ENCODE measurements at places on chromosomes 12 and 14. TPM values are rescaled to one million over a fixed set of nuclear protein-coding genes. Genes with fewer than 3 reads are reported as not detected.

Gene MFAP5
- total RNA-seq, result 50.2 TPM

Gene KCNC2
- not detected for total RNA-seq

Gene GPR84
- 0.65 TPM for total RNA-seq

Gene SCN8A
- 0.53 TPM for total RNA-seq

Gene TM9SF1
- total RNA-seq, result 48.9 TPM

Gene OLR1
- 172 TPM for total RNA-seq

Gene BATF
- 6.7 TPM for total RNA-seq

Gene PLCZ1
- total RNA-seq, result not detected

Gene RNASE1
- 694 TPM for total RNA-seq

GRCh38 chr14:98847521-98848468 lies 424.2 kb downstream of the BCL11B start:
- no peak overlapping the region for H3K27ac ChIP-seq
- no peaks in the 10 kb centered on the region for H3K4me1 ChIP-seq
- DNase-seq, result no peak
- no peaks in the 10 kb centered on the region for H3K36me3 ChIP-seq
- H3K4me3 ChIP-seq, result no peak overlapping the region

GRCh38 chr14:61750708-61751474 lies 11.3 kb upstream of the SNAPC1 start:
- H3K27ac ChIP-seq, result peak overlapping the region; percentile 89
- H3K4me3 ChIP-seq, result peak overlapping the region; percentile 56
- peak; percentile 93 for DNase-seq
- peaks cover 28% of the 10 kb centered on the region for H3K4me1 ChIP-seq

DNA sequence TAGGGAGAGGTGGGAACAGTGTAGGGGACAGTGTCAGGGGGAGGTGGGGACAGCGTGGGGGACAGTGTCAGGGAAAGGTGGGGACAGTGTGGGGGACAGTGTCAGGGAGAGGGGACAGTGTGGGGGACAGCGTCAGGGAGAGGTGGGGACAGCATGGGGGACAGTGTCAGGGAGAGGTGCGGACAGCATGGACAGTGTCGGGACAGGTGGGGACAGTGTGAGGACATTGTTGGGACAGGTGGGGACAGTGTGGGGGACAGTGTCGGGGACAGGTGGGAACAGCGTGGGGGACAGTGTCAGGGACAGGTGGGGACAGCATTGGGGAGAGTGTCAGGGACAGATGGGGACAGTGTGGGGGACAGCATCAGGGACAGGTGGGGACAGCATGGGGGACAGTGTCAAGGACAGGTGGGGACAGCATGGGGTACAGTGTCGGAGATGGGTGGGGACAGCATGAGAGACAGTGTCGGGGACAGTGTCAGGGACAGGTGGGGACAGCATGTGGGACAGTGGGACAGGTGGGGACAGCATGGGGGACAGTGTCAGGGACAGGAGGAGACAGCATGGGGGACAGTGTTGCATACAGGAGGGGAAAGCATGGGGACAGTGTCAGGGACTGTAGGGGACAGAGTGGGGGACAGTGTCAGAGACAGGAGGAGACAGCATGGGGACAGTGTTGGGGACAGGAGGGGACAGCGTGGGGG lies 139.0 kb downstream of the TMEM121 start:
- no peak overlapping the region for H3K27ac ChIP-seq
- no peak overlapping the region for H3K4me3 ChIP-seq
- no peaks in the 10 kb centered on the region for H3K4me1 ChIP-seq
- H3K36me3 ChIP-seq, result no peaks in the 10 kb centered on the region
- DNase-seq, result no peak

DNA sequence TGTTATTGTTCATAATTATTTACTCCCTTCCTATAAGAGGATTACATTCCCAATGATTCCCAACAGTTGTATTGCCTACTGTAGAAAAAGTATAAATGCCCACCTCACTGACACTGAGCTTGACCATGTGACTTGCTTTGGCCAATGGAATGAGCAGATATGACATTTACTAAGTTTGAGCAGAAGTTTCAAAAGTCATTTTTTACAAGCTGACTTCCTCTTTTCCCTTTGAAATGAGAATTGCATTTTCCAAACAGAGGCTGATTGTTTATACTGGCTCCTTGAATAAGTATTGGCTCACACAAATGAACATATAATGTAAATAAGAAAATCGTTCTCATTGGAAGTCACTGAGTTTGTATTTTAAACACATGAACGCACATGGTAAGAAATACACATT lies 116.4 kb upstream of the LRFN5 start:
- no peaks in the 10 kb centered on the region for H3K27me3 ChIP-seq
- no peak overlapping the region for H3K4me3 ChIP-seq
- no peak overlapping the region for H3K27ac ChIP-seq
- H3K4me1 ChIP-seq, result no peaks in the 10 kb centered on the region
- DNase-seq, result no peak

DNA sequence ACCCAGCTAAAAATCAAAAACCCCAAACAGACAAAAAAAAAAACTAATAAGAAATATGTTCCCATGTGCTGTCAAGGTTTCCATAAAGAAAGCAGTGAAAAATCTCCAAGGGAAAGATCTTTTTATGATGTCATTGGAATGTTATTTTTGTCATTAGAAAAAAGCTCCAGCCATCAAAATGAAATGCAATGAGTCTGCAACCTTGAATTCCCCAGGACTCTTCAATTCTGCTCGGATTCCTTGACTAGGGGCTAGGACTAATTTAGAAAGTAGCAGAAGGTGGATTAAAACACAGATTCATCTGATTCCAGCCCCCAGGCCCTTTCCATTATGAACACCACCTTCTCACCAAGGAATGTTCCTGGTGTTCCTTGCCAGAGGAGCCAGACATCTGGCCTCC lies 6.0 kb upstream of the PCNX1 start:
- peaks cover 16% of the 10 kb centered on the region for H3K4me1 ChIP-seq
- no peaks in the 10 kb centered on the region for H3K36me3 ChIP-seq
- H3K27me3 ChIP-seq, result no peaks in the 10 kb centered on the region
- no peak overlapping the region for H3K27ac ChIP-seq
- DNase-seq, result no peak

GRCh38 chr12:123013185-123014095 lies 33.0 kb downstream of the ARL6IP4 start:
- no peaks in the 10 kb centered on the region for H3K27me3 ChIP-seq
- no peak for DNase-seq
- peaks cover 47% of the 10 kb centered on the region for H3K36me3 ChIP-seq
- H3K27ac ChIP-seq, result no peak overlapping the region
- H3K4me3 ChIP-seq, result no peak overlapping the region
- H3K4me1 ChIP-seq, result no peaks in the 10 kb centered on the region

DNA sequence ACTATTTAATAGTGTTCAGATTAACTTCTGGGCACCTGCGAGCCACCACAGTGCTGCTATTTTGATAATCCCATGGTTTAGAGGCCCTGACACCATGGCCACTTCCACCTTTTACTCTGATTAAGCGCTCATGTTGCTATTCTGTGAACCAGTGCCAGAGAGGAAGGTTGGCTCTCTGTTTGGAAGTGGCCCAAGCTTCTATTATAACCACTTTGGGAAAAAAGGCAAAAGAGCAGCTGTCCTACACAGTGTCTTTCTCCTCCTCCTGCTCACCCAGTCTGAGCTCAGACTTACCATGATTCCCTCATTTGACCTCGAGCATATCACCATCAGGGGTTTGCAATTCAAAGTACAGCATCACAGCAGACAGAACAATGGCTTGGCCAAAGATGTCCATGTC lies 23.3 kb downstream of the DYRK2 start:
- no peak overlapping the region for H3K27ac ChIP-seq
- no peaks in the 10 kb centered on the region for H3K36me3 ChIP-seq
- peaks cover 2% of the 10 kb centered on the region for H3K4me1 ChIP-seq
- no peaks in the 10 kb centered on the region for H3K27me3 ChIP-seq
- H3K4me3 ChIP-seq, result no peak overlapping the region
- DNase-seq, result no peak

DNA sequence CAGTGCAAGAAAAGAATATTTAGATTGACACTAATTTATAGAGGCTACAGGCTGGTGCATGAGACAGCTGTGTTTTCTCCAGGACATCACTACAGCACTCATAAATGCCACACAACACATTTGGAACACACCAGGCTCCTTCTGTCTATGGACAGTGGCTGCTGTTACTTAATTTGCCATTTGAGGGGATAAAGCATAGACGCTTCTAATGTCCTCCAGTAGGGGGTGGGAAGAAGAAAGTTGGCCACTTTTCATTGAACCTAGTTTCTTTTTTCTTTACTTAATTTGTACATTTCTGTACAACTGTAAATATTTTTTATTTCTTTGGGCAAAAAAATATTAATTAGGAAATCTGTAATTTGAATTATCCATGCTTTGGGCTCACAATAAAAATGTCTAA lies 12.4 kb upstream of the RTN1 start:
- DNase-seq, result no peak
- H3K4me3 ChIP-seq, result no peak overlapping the region
- H3K27me3 ChIP-seq, result no peaks in the 10 kb centered on the region
- no peaks in the 10 kb centered on the region for H3K36me3 ChIP-seq
- no peaks in the 10 kb centered on the region for H3K4me1 ChIP-seq

- H3K36me3 ChIP-seq, result peaks cover 5% of the 10 kb centered on the region
- peak overlapping the region; percentile 34 for H3K27ac ChIP-seq
- H3K27me3 ChIP-seq, result no peaks in the 10 kb centered on the region
- DNase-seq, result no peak
These were observed 2.8 kb upstream of the BAZ2A start for GRCh38 chr12:56632701-56633467.

GRCh38 chr12:9106067-9106466 lies 9.7 kb downstream of the A2M start:
- H3K4me1 ChIP-seq, result no peaks in the 10 kb centered on the region
- H3K27ac ChIP-seq, result no peak overlapping the region
- peaks cover 96% of the 10 kb centered on the region for H3K36me3 ChIP-seq
- DNase-seq, result no peak

DNA sequence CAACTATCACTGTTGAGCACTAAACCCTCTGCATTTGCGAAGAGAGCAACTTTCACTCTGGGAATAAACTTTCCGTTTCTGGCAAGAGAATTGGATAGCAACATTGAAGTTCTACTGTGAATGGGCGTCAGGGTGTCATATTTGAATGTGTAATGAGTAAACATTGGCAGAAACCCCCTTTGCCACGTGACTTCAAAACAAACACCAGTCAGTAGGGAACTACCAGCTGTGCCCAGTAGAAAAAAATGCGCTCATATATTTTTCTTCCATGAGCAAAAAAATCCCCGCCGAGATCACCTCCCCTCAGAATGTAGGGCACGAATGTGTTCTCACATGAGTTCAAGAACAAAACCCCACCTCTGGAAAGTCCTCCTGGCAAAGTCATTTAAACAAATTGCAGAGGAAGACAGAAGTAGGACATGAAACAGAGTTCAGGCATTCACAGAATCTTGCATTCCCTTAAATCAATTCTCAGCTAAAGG lies 80.6 kb downstream of the BTG1 start:
- no peaks in the 10 kb centered on the region for H3K36me3 ChIP-seq
- peak overlapping the region; percentile 13 for H3K4me3 ChIP-seq
- peaks cover 27% of the 10 kb centered on the region for H3K4me1 ChIP-seq
- H3K27me3 ChIP-seq, result no peaks in the 10 kb centered on the region

GRCh38 chr12:20438299-20438779 lies 70.0 kb downstream of the PDE3A start:
- H3K27me3 ChIP-seq, result no peaks in the 10 kb centered on the region
- no peaks in the 10 kb centered on the region for H3K4me1 ChIP-seq
- H3K4me3 ChIP-seq, result no peak overlapping the region
- no peak for DNase-seq

DNA sequence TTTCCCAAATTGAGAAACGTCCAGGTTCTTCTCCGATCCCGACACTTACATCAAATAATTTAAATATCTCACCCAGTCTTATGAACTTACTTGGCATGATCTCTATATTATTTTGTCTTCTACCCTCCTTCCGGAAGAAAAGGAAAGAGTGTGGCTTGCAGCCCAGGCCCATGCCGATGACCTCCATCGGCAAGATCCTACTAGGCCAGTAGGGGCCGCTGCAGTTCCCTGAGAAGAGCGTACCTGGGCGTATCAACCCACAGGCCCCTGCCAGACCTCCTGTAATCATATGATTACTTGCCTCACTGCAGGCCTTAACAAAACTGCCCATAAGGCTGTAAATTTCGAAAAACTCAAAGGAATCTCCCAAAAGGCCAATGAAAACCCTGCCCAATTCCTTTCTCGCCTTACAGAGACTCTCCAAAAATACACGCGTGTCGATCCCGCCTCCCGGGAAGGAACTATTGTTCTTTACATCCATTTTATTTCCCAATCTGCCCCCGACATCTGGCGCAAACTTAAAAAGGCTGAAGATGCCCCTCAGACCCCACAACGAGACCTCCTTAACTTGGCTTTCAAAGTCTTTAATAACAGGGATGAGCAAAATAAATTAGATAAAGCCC lies 69.6 kb downstream of the MOK start:
- H3K36me3 ChIP-seq, result peaks cover 18% of the 10 kb centered on the region
- H3K4me3 ChIP-seq, result no peak overlapping the region
- H3K27ac ChIP-seq, result no peak overlapping the region
- peaks cover 6% of the 10 kb centered on the region for H3K4me1 ChIP-seq
- no peaks in the 10 kb centered on the region for H3K27me3 ChIP-seq
- DNase-seq, result peak; percentile 86

Data from lower lobe of right lung (tissue), 2 donors.